Right ventricle myocardium superior (tissue), 1 donor: ENCODE measurements at places on chromosomes 7 and 10. TPM values are rescaled to one million over a fixed set of nuclear protein-coding genes. Genes with fewer than 3 reads are reported as not detected.

The TRIL gene
- 2.3 TPM for total RNA-seq

The SFTPA1 gene
- total RNA-seq, result 0.22 TPM

The SYT15B gene
- total RNA-seq, result 0.89 TPM

The FANK1 gene
- 0.51 TPM for total RNA-seq

The C10orf67 gene
- 0.54 TPM for total RNA-seq

The GLI3 gene
- 3.3 TPM for total RNA-seq

The ACBD7 gene
- not detected for total RNA-seq

The TUBAL3 gene
- 0.11 TPM for total RNA-seq

The CYP3A7 gene
- not detected for total RNA-seq

The MYO3A gene
- total RNA-seq, result not detected

The CPN1 gene
- total RNA-seq, result not detected

The METTL27 gene
- total RNA-seq, result 0.43 TPM

The NRCAM gene
- 0.27 TPM for total RNA-seq

The MUC12 gene
- total RNA-seq, result not detected
